Spleen (tissue), 13 donors: ENCODE measurements at places on chromosomes 11 and 22. TPM values are rescaled to one million over a fixed set of nuclear protein-coding genes. Genes with fewer than 3 reads are reported as not detected.
A peak's percentile ranks its signal among the peaks of the same experiment; 100 is the strongest.

Gene NXPE2
- not detected for total RNA-seq

Gene EMID1
- total RNA-seq, result 54.9 TPM

Gene DBX1
- total RNA-seq, result not detected

GRCh38 chr22:41603873-41604332, 14.3 kb upstream of the PMM1 start:
- H3K27ac ChIP-seq, result no peak overlapping the region
- H3K27me3 ChIP-seq, result no peaks in the 10 kb centered on the region
- no peak overlapping the region for H3K4me3 ChIP-seq
- H3K36me3 ChIP-seq, result no peaks in the 10 kb centered on the region
- no peaks in the 10 kb centered on the region for H3K4me1 ChIP-seq
- peak; percentile 10 for DNase-seq

GRCh38 chr11:117612177-117612576, 184.8 kb downstream of the DSCAML1 start:
- no peak overlapping the region for H3K4me3 ChIP-seq
- DNase-seq, result no peak
- H3K36me3 ChIP-seq, result no peaks in the 10 kb centered on the region
- H3K4me1 ChIP-seq, result no peaks in the 10 kb centered on the region

- H3K4me3 ChIP-seq, result no peak overlapping the region
- DNase-seq, result no peak
- H3K36me3 ChIP-seq, result no peaks in the 10 kb centered on the region
- peaks cover 3% of the 10 kb centered on the region for H3K4me1 ChIP-seq
- no peaks in the 10 kb centered on the region for H3K27me3 ChIP-seq
These were observed 1.1 kb upstream of the SAA1 start for GRCh38 chr11:18264677-18265555.

DNA sequence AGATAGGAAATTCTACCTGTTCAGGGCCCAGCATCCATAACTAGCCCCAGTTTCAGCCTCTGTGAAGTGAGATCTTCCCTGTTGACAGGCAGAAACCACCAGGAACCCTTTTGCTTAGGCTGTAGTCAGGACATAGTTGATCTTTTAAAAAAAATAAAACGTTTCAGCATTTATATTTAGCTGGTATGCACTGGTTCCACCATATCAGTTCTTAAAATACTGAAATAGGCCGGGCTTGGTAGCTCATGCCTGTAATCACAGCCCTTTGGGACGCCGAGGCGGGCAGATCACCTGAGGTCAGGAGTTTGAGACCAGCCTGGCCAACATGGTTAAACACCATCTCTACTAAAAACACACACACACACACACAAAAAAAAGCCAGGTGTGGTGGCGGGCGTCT, 35.3 kb downstream of the GALNT18 start:
- DNase-seq, result no peak
- no peaks in the 10 kb centered on the region for H3K4me1 ChIP-seq
- no peak overlapping the region for H3K4me3 ChIP-seq

DNA sequence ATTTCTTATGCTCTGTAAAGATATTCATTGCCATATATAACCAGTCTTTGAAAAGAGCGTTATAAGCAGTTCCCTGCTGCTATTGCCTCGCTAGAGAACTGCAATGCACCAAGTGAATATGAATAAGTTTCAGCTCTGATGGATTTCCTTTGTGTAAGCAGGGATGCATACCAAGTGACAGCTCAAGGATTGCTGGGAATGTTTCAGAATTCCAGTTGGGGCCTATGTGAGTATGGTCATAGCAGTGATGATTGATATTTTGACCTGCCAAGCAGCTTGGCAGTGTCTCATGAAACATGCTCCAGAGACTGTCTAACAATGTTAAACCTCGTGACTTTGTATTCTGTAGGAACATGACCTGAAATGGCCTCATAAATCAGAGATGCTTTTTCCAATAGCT, 312.6 kb downstream of the C11orf87 start:
- no peaks in the 10 kb centered on the region for H3K36me3 ChIP-seq
- H3K4me1 ChIP-seq, result no peaks in the 10 kb centered on the region
- H3K27me3 ChIP-seq, result no peaks in the 10 kb centered on the region
- no peak for DNase-seq
- no peak overlapping the region for H3K27ac ChIP-seq

GRCh38 chr11:111735262-111736116, 30.7 kb downstream of the PPP2R1B start:
- H3K27ac ChIP-seq, result peak overlapping the region; percentile 0
- H3K27me3 ChIP-seq, result no peaks in the 10 kb centered on the region
- H3K4me3 ChIP-seq, result no peak overlapping the region
- peaks cover 5% of the 10 kb centered on the region for H3K36me3 ChIP-seq

DNA sequence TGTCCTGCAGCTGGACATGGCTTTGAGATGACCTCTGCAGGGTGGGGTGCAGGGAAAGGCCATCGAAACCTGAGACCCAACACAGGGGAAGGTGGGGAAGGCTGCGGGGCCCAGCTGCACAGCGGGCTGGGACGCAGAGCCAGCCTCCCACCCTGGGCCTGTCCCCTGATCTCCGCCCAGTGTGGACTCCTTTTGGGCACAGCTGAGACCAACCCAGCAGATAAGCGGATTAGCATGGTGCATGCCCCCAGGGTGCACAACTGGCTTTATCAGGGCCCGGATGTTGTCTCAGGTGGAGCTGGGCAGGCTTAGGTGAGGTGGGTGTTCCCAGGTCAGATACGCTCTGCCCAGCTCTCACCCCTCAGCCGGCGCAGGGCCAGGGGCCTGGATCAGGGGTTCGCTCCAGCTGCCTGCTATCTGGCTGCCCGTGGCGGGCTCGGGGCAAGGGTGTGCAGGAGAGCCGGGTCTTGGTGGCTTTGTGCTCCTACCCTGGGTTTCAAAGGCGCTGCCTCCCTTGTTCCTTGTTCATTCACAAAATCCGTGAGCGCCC, 28.1 kb upstream of the MUC5AC start:
- H3K36me3 ChIP-seq, result no peaks in the 10 kb centered on the region
- no peak overlapping the region for H3K4me3 ChIP-seq
- no peak for DNase-seq
- H3K27me3 ChIP-seq, result no peaks in the 10 kb centered on the region
- H3K4me1 ChIP-seq, result no peaks in the 10 kb centered on the region
- H3K27ac ChIP-seq, result no peak overlapping the region

DNA sequence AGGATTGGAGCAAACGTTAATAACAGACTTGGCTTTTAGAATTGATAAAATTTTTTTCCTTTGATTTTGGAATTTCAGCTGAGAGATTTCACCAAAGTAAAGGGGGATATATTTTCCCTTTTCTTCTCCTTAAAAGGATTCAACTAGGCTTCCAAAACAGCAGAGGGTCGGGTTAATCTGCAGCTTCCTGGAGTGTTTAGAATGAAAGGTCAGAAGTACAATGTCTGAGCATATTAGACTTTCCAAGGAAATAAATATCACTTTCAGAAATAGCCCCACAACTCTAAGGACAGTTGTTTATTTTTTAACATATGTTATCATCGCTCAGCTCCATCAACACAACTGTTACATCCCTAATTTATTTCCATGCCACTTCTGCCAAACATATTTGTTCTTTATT, 1532.9 kb upstream of the RAG2 start:
- no peaks in the 10 kb centered on the region for H3K27me3 ChIP-seq
- H3K36me3 ChIP-seq, result no peaks in the 10 kb centered on the region
- DNase-seq, result no peak

GRCh38 chr11:122439866-122440810, 215.4 kb upstream of the UBASH3B start:
- no peak overlapping the region for H3K27ac ChIP-seq
- H3K4me3 ChIP-seq, result peak overlapping the region; percentile 24
- H3K4me1 ChIP-seq, result peaks cover 21% of the 10 kb centered on the region
- peaks cover 10% of the 10 kb centered on the region for H3K27me3 ChIP-seq
- H3K36me3 ChIP-seq, result no peaks in the 10 kb centered on the region

- no peaks in the 10 kb centered on the region for H3K36me3 ChIP-seq
- H3K27me3 ChIP-seq, result no peaks in the 10 kb centered on the region
- peak overlapping the region; percentile 82 for H3K27ac ChIP-seq
- peak; percentile 84 for DNase-seq
- peaks cover 37% of the 10 kb centered on the region for H3K4me1 ChIP-seq
These were observed 906 bp upstream of the NAA40 start for GRCh38 chr11:63937713-63938478.

DNA sequence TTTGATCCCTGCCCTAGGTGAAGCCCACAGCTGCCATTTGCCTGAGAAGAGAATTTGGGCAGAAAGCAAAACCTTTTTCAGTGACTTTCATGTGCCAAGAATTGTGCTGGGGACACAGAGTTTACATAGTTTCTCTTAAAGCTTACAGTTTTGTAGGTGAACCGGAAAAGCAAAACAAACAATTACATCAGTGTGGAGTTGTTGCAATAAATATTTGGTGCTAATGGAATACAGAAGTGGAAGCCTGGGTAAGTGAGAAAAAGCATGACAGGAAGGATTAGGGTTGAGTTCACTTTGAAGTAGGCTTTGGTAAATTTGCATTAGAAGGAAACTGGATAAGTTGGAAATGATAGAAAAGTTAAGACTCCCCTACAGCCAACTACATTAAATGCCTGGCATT, 82.7 kb downstream of the RASSF10 start:
- no peaks in the 10 kb centered on the region for H3K36me3 ChIP-seq
- no peak overlapping the region for H3K27ac ChIP-seq
- H3K4me3 ChIP-seq, result no peak overlapping the region
- no peaks in the 10 kb centered on the region for H3K4me1 ChIP-seq
- DNase-seq, result no peak

GRCh38 chr11:42923651-42924050, 388.1 kb upstream of the API5 start:
- no peaks in the 10 kb centered on the region for H3K4me1 ChIP-seq
- no peak overlapping the region for H3K27ac ChIP-seq
- no peaks in the 10 kb centered on the region for H3K36me3 ChIP-seq
- no peak for DNase-seq
- H3K4me3 ChIP-seq, result no peak overlapping the region
